ENCODE measurements at places on chromosomes 12 and 14. TPM values are rescaled to one million over a fixed set of nuclear protein-coding genes. Genes with fewer than 3 reads are reported as not detected.
A peak's percentile ranks its signal among the peaks of the same experiment; 100 is the strongest.

GALNT4 gene
- 12.3 TPM for total RNA-seq

GRCh38 chr12:96890331-96890730 is 16.7 kb upstream of the NEDD1 start:
- DNase-seq: peak; percentile 25

DNA sequence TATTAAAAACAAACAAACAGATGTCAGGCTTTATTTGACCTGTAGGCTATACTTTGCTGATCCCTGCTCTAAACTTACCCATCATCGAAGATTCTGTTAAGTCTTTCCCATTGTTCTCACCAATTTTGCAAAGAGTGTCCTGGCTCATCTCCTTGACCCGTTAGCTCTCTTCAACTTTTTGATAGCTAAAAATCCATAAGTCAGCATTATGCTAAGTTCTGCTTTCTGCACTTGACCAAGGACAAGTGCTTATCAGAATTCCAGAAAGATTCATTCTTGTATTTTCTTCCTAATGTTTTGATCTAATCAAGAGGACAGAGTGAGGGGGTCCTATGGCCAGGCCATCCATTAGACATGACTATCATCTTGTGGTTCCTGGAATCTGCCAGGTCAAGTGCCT is 503.5 kb downstream of the FUT8 start:
- no peak for DNase-seq

GRCh38 chr12:128807161-128807724 is 16.5 kb downstream of the SLC15A4 start:
- no peak for DNase-seq

Measured in mammary epithelial cell (primary cell).